ENCODE measurements at places on chromosomes 6 and 20.

- DNase-seq: no peak
These were observed 306.4 kb downstream of the DHX35 start for GRCh38 chr20:39268491-39268951.

- DNase-seq: no peak
These were observed 95.9 kb downstream of the ZFAND3 start for GRCh38 chr6:37915463-37915862.

- DNase-seq: no peak
These were observed 88.3 kb downstream of the SSR1 start for GRCh38 chr6:7224731-7225130.

GRCh38 chr6:129267028-129267427 is 384.1 kb downstream of the LAMA2 start:
- no peak for DNase-seq

DNA sequence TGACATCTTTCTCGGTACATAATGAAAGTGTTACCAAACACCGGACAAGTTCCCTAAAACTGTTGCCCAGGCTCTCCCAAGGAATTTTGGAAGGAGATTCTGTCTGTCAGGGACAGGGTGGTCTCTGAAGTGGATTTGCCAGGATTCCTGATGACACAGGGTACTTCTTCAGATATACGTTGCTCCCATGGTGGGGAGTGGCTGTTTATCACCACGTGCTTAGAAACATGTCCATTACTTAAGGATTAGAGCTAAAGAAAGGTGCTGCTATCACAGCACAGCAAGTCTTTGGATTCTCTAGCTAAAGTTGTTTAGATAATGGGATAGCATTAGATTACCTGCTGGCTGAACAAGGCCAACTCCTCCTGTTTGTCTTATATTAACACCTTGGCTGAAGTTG is 6.3 kb downstream of the SPINT3 start:
- no peak for DNase-seq

- no peak for DNase-seq
These were observed 82.5 kb upstream of the PTPN1 start for GRCh38 chr20:50427719-50428083.

- DNase-seq: no peak
These were observed 172.8 kb upstream of the ARG1 start for GRCh38 chr6:131400054-131400778.

DNA sequence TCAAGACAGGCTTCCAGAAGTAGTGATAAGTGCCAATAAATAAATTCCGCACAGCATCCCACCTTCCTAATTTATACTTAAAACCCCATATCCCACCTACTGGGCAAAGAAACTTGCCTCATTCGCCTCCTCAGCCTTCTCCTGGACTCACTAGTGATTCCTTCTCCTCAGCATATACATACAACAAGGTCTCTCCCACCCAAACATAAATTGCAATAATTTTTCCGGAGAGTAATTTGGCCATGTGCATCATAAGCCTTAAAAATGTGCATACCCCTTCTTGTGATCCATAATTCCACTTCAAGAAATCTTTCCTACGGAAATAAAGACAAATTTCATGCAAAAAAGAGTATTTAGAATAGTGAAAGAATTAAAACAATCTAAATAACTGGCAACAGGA is 26.8 kb downstream of the RANBP9 start:
- no peak for DNase-seq

GRCh38 chr6:105952772-105953690 is 133.1 kb upstream of the PRDM1 start:
- no peak for DNase-seq

GRCh38 chr20:54151511-54152226 is 22.1 kb downstream of the CYP24A1 start:
- no peak for DNase-seq

GRCh38 chr6:106451439-106451838 is 90.9 kb downstream of the CRYBG1 start:
- no peak for DNase-seq

DNA sequence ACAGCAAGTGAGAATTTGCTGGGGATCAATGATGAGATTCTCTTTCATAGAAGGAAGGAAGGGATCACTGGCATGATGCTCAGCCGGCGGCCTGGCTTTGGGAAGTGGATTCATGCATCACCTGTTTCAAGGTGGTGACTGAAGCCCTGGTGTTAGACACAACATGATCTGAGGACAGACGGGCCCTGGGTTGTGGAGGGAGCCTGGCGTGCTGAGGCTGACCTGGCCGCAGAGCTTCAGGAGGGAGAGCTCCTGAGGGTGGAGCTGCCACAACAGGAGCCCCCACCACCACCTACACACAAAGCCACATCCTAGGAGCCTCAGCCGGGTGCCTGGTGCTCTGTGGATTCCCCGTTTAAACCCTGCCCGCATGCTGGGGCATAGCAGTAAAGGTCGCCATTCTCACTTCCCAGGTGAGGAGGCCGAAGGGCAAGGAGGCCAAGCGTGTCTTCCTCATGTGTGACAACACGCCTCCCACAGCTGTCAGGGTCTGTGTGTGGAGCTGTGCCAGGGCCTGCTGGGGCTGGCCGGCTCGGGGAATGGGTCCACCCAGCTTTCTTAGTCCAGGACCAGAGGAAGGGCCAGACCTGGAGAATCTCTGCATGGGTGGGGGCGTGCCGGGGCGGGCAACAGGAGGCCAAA is 107.0 kb downstream of the ERMARD start:
- no peak for DNase-seq

- DNase-seq: no peak
These were observed 631.1 kb upstream of the POU3F2 start for GRCh38 chr6:98203170-98203806.

GRCh38 chr6:119105282-119105681 is 26.8 kb upstream of the FAM184A start:
- DNase-seq: no peak

GRCh38 chr20:41632896-41633295 is 14.7 kb upstream of the CHD6 start:
- DNase-seq: no peak

GRCh38 chr20:60192326-60192725 is 234.1 kb downstream of the CDH26 start:
- DNase-seq: no peak

GRCh38 chr6:169923468-169924464 is 172.3 kb downstream of the ERMARD start:
- DNase-seq: no peak

GRCh38 chr6:38495922-38496635 is 143.7 kb downstream of the BTBD9 start:
- no peak for DNase-seq

DNA sequence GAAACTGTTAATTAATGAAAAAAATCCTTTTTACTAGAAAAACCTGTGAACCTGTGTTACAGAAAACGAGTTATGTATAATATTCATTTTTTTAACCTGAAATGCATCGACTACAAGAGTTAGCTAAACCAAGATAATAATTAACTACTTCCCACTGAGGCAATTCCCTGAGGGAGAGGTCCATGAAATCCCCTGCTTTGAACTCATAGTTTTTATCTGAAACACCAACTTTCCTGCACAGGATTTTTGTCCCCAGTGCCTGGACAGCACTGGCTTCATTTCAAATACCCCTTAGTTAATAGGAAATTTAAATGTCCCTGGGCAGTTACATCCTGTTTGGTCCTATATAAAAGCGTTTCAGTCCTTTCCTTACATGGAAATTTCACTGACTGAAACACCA is at the start of gene OR14J1:
Gene OR14J1 (plus strand): TSS at position 386 of the 400 bp plus-strand sequence. CDS start 4,989 bp downstream, outside the sequence.
- DNase-seq: no peak

GRCh38 chr20:60036746-60037499 is 78.7 kb downstream of the CDH26 start:
- no peak for DNase-seq

DNA sequence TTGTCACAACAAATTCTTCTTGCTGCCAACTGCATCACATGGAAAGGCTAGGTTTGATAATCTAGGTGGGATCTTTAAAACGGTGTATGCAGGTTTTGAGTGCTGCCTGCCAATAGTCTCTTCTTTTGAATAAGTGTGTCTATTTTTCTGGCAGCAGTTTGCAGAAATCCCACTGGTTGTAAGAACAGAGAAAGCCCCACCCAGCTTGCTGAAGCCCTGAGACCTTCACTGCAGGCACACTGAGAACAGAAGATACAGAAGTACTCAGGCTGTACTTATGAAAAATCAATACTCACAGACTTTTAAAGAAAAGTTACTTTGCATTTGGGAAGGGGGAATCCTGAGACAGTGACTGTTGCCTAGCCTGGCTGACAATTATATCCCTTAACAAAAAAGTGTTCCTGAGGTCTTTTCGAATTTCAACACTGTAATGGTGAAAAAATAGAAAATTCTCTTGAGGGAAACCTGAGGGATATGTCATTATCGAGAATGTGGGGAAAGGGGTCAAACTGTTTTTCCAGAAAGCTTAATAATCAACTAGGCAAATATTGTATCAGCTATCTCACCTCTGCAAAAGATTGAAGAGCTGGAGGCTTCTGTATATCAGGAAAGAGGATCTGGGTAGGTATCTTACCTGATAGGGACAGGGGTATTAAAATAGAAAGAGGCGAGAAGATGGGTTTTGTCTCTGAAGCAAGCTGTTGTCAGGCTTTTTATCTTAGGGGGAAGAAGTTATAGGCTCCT is 199.9 kb downstream of the LRFN2 start:
- no peak for DNase-seq

DNA sequence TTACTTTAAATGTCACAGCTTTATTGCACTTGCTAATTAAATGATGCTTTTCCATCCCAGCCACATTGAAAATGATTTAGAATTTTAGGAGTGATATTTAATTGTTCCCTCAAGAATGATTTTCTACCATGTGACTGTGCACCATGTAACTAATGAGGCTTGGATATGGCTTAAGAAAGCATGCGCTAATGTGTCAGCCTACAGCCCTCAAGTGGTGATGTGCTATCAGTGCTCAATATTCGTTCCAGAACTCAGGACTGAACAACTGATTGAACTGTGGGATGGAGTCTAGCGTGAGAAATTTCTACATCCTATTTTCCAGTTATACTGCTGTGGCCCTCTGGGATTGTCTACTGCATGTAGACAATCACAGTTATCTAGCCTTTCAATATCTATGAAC is 71.5 kb downstream of the PKIB start:
- no peak for DNase-seq

DNA sequence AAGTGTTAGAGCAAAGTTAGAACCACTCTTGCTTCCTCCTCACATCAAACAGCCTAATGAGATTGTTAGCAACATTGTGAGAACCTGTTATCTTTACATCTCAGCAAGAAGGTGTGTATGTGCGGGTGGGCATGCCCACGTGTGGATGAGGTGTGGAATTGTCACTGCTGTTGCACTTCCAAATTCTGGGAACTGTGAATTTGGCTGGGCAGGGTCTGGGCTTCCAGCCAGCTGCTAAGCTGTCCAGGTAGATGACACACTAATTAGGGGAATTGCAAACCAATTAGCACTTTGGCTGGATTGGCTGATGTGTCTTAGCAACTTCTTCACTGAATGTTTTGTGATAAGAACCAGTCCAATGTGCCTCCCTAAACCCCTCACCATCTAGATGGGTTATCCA is 848.2 kb downstream of the DHX35 start:
- no peak for DNase-seq

- no peak for DNase-seq
These were observed 153.4 kb upstream of the LRFN2 start for GRCh38 chr6:40740518-40740917.

GRCh38 chr20:63102721-63103375 is 96.1 kb upstream of the BHLHE23 start:
- peak; percentile 50 for DNase-seq

GRCh38 chr6:143536461-143536865 is 24.9 kb upstream of the FUCA2 start:
- no peak for DNase-seq

DNA sequence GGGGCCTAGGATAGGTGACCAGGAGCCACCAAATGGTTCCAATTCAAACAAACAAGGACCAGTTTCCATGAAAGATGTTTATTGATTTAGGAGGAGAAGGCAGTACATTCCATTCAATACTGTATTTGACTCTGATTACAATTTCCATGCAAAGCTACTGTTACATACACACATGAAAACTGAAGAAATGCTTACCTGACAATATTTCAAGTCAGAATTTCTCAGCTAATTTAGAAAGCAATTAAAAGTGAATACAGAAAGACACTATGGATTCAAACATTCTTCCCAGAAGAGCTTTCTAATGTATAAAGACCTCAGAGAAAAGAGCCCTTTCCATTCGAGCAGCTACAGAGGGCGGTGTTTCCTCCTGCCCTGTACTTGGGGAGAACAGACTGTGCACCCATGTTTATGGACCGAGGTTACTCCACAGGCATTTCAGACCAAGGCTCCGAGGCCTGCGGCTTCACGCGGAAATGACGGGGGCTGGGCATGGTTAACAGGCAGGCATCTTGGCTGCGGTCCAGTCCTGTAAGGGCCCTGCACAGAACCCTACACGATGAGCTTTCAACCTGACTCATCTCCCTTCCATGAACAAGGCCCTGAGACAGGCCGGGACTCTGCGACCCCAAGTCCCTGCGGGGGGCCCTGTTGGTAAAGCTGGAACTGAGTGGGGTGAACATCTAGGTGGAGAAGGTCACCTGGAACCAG is 25.7 kb upstream of the TCFL5 start:
- DNase-seq: no peak

DNA sequence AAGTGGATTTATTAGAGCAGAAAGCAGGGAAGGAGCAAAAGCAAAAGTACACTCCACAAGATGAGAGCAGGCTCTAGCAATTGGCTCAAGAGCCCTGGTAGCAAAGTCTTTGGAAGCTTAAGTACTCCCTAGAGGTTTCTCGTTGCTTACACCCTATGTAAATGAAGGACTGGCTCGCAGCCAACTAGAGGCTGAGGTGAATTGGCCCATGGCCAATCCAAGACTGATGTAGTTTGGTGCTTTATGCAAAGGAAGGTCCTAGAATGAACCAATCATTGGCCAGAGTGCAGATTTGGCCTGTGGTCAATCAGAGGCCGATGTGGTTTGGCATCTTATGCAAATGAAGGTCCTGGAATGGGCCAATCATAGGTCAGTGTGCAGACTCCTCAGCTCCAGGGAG is 191.3 kb upstream of the ARID1B start:
- no peak for DNase-seq

- DNase-seq: no peak
These were observed 13.1 kb upstream of the PBOV1 start for GRCh38 chr6:138231381-138231886.

GRCh38 chr6:41428996-41429421 is 93.6 kb downstream of the NCR2 start:
- DNase-seq: peak; percentile 11

DNA sequence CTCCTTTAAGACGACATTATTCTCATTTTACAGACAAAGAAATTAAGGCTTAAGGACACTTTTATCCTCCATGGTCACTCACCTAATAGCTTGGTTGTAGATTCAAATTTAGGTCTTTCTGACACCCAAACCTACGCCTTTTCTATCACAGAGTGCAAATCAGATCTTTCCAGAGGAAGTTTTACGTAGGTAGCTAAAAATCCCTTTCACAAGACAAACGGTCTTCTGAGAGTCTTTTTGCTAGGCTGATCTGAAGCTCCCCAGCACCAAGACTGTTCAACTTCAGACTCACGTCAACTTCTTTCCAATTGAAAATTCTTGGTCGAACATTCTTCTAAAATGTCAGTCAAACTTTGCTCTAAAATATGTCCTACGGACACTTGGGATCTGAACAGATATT is 46.5 kb downstream of the BLOC1S5 start:
- no peak for DNase-seq

GRCh38 chr20:33875055-33875454 is 63.9 kb downstream of the CHMP4B start:
- no peak for DNase-seq

All from stimulated activated CD8-positive, alpha-beta memory T cell treated with anti-CD3 and anti-CD28 coated beads, Interleukin-4, amount 100 ng/mL, for 4 hours (primary cell).